ENCODE measurements at places on chromosomes 2 and 18. TPM values are rescaled to one million over a fixed set of nuclear protein-coding genes. Genes with fewer than 3 reads are reported as not detected.

The CRYGD gene
- total RNA-seq = not detected

DNA sequence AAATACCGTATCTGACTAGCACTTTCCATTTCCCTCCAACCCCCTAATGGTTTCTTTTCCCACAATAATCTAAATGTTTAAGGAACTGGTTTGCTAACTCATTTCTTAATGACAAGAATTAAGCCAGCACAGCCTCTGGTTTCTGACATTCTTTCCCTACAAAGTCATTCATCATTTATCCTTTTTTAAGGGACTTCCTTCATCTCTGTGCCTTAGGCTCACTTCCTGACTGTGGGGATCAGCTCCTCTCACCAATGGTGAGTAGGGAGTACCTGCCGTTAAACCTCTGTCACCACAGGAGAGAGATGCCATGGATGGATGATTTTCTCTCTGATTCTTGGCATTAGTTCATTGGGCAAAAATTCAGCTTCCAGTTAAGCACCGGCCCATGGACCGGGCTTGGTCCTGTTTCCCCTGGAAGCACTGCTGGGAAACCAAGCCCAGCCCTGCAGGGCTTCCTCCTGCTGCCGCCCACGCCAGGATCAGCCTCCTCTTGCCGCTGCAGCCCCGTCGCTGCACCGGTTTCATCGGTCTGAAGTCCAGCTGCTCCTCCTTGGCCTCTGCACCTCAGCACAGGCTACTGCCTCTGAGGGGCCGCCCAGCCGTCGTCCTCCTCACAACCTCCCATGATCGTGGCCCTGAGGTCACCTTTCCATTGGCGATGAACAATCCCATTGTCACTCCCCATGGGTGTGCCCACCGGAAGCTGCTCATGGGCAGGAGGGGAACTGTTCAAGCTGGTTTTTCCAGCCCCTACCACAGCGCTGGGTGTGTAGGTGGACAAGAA is 64.0 kb upstream of the ZNF516 start:
- no peak for DNase-seq

GRCh38 chr2:30472326-30472725 is 25.3 kb downstream of the LCLAT1 start:
- no peak for DNase-seq

DNA sequence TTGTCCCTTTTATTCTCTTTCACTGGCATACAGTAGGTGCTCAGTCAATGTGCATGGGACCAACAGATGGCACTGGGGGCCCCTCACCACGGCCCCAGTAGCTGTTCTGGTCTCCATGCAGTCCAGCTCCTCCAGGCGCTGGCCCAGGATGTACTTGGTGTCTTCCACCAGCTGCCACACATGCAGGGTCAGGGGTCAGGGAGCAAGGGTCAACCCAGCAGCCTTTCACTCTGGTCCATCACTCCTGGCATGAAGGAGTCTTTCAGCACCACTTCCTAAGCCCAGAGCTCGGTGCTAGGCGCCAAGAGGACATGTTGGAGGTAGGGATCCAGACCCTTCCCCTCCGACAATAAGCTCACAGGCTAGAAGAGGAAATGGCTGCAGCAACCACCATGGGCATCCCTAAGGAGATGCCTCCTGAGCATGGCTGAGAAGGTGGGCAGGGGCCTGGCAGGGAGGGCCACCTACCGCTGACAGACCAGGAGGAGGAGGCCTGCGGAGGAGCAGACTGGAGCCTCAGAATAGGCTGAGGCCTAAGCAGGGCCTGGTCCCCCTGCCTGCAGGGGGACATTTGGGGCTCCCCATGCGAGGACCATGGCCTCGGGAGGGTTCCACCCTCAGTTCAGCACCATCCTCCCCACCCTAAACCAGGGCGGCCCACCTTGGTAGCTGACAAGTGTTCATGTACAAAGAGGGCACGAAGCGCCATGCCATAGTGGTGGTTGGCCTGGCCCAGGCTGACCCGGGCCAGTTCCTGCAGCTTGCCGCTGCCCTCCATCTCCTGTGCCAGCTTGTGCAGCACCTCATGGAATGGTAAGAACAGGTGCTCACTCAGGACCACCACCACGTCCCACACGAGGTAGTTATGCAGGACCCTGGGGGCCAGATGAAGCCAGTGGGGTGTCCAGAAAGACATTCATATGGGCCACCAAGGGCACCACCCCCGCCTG is 10.2 kb downstream of the ALPG start:
- DNase-seq = no peak

DNA sequence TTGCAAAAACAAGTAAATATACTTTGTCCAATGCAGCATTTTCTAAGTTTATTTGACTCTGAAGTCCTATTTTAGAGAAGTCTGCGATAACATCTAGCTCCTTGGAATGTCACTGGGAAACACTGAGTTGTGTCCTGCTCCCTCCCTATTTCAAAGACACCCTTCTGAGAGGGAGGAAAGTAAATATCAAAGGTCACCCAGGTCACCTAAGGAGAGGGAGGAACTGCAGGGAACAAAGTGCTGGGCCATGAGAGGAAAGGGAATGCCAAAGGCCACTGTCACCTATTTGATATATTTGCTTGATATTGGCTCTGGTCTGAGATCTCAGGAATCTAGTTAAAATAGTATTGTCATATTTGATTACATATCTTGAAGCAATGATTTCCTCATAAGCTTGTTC is 201.3 kb downstream of the GCA start:
- DNase-seq = no peak

- no peak for DNase-seq
Measured at GRCh38 chr2:236809716-236810115, 240.1 kb downstream of the ACKR3 start.

Data from naive thymus-derived CD4-positive, alpha-beta T cell (primary cell).